ENCODE measurements at places on chromosomes 1 and 21.

DNA sequence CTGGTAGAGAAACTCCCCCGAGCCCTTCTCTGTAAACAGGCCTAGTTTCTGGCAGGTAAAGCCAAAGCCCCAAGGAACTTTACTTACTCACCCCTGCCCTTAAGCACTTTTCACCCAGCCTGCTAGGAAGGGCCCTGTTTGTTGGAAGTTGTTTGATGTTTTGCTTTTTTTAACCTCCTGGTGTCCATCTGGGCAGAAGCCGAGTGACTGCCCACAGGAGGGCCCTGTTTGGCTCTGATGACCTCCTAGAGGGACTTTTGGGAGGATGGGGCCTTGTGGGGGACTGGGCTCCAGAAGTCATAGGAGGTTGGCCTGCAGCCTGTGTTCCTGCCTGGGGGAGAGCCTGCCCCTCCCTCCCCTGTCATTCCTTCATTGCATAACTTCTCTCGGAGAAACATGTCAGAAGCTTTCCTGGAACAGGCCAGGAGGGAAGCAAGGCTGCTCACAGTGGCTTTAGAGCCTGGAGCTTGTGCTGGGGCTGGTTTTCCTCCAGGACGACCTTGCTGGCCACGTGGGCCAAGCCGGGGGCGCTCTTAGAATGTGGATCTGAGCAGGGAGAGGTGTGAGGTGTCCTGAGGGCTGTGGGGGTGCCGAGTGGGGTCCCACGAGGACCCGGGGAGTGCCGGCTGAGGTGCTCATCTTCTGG is 33.9 kb downstream of the COQ8A start:
- DNase-seq, result no peak

DNA sequence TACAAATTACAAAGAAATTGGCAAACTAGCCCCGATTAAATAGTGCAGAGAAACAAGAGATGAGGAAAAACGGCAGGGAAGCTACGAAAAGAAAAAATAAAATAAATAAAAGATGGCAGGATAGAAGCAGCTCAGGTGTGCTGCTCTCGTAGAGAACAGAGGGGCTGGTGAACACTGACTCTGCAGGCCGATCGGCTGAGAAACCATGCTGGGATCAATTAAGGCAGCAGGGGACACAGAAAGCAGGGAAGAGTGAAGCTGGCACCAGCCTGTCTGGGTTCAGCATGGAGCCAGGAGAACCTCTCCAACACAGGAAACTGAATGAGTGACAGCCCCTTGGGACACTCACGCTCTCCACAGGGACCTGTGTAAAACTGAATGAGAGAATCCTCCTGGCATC is 39.5 kb upstream of the TMPRSS15 start:
- DNase-seq, result no peak

DNA sequence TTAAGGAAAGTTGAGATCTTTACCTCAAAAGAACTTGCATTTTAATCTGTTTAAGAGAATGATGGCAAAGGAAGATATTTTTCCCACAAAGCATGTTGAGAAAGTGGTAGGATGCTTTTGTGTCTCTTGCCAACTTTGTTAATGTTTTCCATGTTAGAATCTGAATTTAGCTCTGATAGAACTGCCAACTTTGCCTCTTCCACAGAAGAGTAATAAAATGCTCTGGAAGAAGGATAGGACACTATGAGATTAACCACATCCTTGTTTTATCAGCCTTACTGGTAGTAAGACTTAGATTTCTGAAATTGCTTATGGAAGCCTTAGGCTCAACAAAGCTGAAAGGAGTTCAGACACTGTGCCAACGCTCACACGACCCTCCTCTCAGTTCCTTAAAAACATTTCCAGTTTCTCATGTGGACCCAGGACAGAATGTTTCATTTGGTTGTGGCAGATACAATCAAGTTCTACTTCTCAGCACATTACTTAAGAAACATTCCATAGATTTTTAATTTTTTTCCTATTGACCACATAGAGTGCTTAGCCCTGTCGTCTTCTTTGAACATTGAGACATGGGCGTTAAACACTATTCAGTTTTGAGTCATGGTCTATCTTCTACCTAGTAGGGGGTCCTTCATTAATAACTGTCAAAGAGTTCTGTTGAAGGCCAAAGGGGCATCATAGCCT is 59.0 kb downstream of the MTR start:
- no peak for DNase-seq

- no peak for DNase-seq
These were observed 25.9 kb downstream of the EPHX1 start for GRCh38 chr1:225835856-225836255.

DNA sequence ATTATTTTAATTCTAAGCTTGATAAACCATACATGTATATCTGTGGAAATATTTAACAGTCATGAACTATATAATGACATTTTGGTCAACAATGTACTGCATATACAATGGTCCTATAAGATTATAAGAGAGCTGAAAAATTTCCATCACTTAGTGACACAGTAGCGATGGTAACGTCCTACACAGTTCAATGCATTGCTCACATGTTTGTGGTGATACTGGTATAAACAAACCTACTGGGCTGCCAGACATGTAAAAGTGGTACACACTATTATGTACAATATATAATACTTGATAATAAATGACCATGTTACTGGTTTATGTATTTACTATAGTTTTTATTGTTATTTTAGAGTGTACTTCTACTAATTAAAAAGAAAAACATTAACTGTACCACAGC is 841.9 kb downstream of the LTN1 start:
- DNase-seq, result no peak

DNA sequence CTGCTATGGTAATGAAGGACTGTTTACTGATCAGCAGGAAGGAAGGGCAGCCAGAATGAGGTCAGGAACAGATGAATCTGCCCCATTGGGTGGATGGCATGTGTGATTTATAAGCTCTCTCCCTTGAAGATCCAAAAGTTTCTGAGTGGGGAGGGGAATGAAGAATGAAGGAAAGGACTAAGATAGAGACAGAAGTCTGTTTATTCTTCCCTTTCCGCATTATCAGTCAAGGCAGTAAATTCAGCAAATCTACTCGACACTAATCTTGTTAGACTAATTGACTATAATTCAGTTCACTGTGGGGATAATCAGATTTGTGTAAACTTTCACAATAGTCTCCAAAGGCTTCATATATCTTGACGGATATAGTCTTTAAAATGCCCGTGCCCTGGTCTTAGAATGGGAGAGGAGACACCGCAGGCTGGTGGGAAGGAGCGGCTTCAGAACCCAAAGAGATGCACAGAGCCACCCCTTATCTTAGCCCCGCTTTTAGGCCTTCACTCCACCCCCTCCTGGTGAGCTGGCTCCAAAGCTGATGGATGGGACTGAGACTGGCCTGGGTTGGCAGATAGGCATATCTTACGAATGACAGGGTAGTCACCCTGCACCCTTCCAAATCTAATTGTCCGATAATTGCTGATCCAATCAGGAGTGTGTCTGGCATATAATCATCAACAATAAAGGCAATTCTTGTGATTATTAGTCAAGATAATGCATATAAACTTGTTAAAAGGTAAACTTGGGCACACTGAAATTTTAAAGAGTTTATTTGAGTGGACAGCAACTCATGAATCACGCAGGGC is 76.0 kb upstream of the PPM1J start:
- DNase-seq, result no peak

GRCh38 chr1:191498318-191498717 is 659.9 kb upstream of the RGS18 start:
- no peak for DNase-seq

DNA sequence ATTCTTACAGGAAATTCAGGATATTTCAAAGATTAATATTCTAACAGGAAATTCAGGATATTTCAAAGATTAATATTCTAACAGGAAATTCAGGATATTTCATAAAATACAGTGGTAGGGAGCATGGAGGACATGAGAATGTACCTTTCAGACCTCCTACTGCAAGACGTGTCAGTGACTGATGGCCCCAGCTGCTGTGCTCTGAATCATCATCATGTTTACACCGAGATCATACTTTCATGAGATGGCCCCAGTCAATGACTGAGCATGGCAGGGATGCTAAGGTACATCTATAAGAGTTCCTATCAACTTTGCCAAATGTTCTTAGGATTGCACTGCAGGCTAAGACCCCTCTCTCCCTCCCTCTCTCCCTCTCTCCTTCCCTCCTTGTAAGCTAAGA is 69.0 kb downstream of the HFM1 start:
- no peak for DNase-seq

DNA sequence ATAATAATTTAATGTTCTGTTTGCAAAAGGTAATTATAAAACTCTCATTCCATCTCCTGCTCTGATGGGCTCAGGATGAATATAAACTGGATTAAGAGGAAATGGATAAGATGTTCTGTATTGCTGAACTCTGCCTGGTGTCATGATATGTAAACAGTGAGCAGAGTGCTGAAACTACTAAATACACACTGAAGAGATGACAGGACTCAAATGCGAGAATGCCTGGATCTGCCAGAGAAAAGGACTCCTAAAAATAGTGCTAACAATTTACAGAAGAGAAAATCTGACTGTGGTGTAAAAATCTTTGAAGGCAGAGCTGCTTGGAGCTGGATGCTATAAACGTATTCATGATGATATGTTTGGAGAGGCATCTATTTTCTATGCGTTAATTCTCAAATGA is 303.2 kb downstream of the RWDD3 start:
- no peak for DNase-seq

DNA sequence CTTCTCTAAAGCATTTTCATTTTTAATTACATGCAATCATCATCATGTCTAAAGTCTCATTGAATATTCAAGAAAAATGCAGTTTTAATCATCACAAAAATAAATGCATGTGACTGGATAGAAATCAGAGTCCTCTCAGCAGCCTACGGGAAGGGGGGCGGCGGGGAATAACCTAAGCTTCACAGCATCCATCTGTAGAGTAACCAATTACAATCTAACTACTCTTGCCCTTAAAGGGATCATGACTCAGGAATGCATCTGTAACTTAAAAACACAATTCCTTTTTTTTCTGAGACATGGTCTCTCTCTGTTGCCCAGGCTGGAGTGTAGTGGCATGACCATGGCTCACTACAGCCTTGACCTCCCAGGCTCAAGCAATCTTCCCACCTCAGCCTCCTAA is 22.6 kb downstream of the MTF1 start:
- no peak for DNase-seq

- DNase-seq, result no peak
These were observed 15.7 kb downstream of the IFNAR2 start for GRCh38 chr21:33245289-33245918.

- no peak for DNase-seq
These were observed 90.0 kb downstream of the URB2 start for GRCh38 chr1:229716069-229716468.

DNA sequence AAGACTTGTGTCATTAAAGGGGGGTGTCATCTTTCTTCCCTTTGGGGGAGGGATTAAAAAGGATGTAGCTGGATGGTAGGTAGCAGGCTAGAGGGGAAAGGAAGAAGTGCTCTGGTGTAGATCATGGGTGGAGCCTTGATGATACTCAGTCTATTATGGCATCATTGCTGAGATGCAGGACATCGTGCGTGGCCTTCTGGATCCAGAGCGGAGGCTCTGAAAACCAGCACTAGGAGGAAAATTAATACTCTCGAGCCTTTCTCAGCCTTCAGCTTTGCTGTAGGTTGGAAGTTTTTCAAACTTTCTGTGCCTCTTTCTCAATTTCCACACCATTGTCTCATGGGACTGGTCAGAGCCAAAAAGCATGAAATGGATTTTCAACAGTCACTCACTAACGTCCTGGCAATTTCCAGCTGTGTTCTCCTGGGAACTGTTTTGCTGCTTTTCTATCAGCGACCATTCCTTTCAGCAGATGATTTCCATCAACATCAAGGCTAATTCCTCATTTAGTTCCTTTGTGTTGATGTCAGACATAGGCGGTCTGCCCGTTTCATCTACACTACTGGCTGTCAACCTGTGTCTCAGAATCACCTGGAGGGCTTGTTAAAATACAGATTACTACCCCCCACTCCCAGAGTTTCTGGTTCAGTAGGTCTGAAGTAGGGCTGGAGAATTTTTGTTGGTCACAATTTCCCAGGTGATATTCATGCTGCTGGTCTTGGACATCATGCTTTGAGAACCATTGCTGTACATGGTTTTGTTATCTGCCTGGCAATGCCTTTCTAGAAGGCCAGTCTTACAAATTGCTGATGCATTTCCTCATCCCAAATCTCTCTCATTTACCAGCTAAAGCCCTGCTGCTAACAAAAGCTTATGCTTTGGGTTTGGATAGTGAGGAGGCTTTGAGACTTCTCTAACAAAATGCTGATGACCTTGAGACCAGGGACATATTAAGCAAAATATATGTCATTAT is 7.7 kb downstream of the CACNA1E start:
- DNase-seq, result no peak

DNA sequence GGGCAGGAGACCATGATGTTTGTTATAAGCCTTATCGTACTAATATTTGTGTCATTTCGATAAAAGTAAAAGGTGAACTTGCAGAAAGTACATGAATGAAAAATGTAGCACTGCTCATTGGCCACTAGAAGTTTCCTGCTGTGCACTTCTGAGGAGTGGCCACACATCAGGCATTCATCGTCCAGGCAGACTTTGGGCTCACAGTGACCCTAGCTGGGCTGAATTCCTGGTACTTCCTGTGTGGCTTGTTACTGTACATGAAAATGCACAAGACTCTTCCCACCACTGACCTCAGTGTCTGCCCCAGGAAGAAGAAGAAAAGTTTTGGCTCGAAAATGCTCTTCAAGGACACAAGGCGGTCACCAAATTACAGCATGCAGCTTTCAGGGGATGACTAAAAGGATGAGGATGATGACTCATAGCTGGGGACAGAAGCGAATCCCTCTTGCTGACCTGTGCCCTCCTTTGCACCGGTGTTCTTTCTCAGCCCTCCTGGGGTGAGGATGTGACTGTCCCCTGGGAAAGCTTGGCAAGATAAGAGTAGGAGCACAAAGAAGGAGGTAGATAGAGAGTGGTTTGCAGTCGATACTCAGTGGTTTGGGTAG is 252.4 kb upstream of the KAZN start:
- no peak for DNase-seq

- DNase-seq, result peak; percentile 31
These were observed at the start of gene TRABD2B for GRCh38 chr1:47997289-47998200. TRABD2B (minus strand) TSS chr1:47997385.

DNA sequence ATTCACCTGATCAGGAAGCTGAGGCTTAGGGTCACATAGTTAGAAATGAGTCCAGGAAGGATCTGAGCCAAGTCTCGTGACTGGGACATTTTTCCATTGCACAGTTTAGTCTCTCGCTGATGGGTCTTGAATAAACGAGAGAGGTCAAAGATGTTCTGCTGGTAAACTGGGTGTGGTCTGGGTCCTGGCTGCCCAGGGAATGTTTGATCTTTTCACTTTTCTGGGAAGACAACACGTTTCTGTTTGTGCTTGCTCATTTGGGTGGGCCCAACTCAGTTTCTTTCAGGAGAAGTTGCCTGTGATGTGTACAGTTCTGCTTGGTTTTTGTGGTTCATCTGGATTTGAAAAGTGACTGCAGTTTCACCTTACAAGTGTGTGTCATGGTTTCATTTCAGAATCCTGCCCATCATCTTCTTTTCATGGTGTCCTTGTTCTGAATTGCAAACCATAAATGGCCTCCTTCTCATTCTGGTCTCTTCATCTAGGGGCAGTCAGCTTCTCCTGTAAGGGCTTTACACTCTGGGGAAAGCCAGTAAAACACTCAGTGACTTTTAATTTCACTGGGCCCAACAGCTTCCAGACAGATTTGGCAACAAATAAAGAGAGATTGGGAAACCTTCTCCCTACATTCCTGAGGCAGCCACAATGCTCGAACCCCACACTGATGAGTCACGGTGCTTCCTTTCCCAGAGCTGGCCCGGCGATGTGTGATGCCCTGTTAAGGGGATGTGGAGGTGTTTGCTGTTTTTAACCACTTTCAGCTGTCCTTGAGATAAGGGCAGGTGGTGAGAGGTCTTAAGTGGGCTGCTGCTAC is 7.2 kb upstream of the TACSTD2 start:
- DNase-seq, result no peak

- DNase-seq, result no peak
These were observed at the start of gene TSPAN2 for GRCh38 chr1:115089420-115090185. TSPAN2 (minus strand) TSS chr1:115089503; CDS start chr1:115089432, 71 bp downstream.

Data from activated CD4-positive, CD25-positive, alpha-beta regulatory T cell treated with anti-CD3 and anti-CD28 coated beads, Interleukin-2, amount 50 U/mL, for 16 hours (primary cell).